ENCODE measurements at places on chromosomes 6 and 20. TPM values are rescaled to one million over a fixed set of nuclear protein-coding genes. Genes with fewer than 3 reads are reported as not detected.

Gene PPP1R16B
- 0.12 TPM for total RNA-seq

Gene MCM3
- total RNA-seq, result 30.3 TPM

Gene HDGFL1
- not detected for total RNA-seq

Gene FUT9
- not detected for total RNA-seq

Gene PHACTR2
- 16.0 TPM for total RNA-seq

Gene TRIM31
- not detected for total RNA-seq

Gene CALHM5
- total RNA-seq, result 10.1 TPM

Gene C6orf58
- total RNA-seq, result not detected

Gene BMP6
- total RNA-seq, result 173 TPM

Gene CST11
- not detected for total RNA-seq

Gene OLIG3
- not detected for total RNA-seq

Gene DYNLT2
- 0.45 TPM for total RNA-seq

Gene CRISP2
- not detected for total RNA-seq

Gene RIPPLY2
- total RNA-seq, result under 0.01 TPM

All from smooth muscle cell of the coronary artery (primary cell).